EH (cell line): ENCODE measurements at places on chromosomes 3 and 15.

GRCh38 chr3:178435575-178435974, 100.7 kb upstream of the KCNMB2 start:
- no peak for DNase-seq

GRCh38 chr3:172103724-172104123, 64.3 kb downstream of the FNDC3B start:
- peak; percentile 76 for DNase-seq

DNA sequence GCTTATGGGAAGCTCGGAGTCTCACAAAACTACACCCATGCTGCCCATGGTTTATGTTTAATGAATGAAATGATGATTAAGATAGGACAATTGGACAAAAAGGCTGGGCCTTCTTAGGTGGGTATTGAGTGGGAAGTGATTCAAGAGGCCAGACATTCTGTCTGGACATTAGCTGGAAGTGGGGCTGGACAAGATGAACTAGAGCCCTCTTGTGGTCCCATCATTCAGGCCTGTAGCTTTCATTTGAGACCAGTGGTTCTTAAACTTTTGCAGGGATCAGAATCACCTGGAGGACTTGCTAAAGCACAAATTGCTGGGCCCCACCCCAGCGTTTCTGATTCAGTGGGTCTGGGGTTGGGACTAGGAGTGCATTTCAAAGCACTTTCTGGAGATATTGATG, 290.4 kb upstream of the CTDSPL start:
- peak; percentile 3 for DNase-seq

- DNase-seq = no peak
Observed at GRCh38 chr3:179955286-179955685, 81.5 kb downstream of the PEX5L start.

GRCh38 chr15:52923626-52924025, 133.5 kb upstream of the ONECUT1 start:
- DNase-seq = no peak

GRCh38 chr3:166993015-166993630, 387.0 kb downstream of the ZBBX start:
- no peak for DNase-seq

- DNase-seq = peak; percentile 73
Observed at GRCh38 chr3:187062526-187063177, 76.6 kb downstream of the RPL39L start.

DNA sequence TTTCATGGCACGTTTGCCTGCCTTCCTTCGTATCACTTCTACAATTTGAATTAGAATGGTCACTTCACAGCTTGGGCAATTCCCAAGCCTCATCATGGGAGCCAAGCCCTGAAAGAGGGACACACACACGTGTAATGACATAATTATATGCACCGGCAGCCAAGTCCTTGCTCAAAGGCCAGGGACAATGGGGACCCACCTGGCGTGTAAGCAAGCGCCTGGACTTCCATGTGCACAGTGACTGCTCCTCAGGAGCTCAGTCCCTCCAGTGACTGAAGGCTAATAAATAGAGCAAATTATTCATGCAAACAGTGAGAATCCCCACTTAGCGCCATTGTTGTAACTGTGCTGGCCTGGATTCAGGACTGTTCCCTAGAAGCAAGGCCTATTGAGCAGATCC, 115.1 kb downstream of the DNAJB8 start:
- no peak for DNase-seq

GRCh38 chr3:354432-354831, 157.9 kb downstream of the CHL1 start:
- DNase-seq = peak; percentile 7

DNA sequence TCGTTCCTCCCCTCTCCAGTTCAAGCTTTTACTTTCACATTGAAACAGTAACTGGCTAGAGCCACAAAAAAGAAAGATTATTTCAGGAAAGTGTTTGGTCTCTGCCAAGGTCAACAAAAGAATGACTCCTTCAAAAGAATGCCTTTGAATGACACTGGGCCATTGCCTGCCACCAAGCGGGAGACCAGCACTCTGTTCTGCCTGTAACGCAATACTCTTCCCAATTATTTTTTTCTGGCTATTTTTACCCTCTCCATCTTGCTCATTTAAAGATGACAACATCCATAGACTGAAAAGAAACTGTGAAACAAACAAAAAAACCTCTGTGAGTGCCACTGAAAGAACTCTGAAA, 37.3 kb downstream of the EHHADH start:
- DNase-seq = peak; percentile 43

DNA sequence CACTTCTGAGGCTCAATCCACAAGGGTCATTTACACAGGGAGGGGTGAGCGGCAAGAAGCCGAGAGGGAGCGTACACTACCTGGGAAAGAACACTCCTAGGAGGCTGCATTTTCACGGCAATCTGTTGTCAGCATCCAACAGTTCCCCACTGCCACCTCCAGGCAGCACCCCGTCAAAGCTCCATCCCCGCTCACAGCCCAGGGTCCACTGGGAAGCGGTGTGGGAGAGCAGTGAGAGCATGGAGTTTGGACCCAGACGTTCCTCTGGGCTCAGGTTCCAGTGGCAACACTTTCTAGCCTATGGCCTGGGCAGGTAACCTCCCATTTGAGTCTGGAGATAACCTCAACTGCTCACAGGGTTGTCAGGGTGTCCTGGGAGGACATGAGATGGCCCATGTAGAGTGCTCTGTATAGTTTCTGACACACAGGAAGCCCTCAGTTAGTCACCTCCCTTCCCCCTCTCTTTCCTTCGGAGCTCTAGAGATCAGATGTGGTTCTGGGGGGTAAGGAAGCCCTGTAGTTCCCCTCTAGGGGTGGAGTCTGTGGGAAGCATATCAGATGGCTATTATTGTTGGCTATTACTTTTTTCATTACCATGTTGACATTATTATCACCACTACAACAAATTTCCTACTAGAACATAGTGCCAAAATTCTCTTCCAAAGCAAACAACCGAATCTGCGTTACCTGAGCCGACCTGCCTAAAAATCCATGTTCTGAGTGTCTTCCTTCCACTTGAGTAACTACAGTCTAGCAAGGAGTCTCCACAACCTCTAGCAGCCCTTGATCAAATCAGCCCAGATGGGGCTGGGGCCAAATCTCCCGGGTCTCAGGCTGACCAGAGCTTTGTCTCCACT, 29.1 kb downstream of the RUVBL1 start:
- peak; percentile 64 for DNase-seq

- no peak for DNase-seq
Observed at GRCh38 chr3:129432671-129433070, 4.2 kb upstream of the EFCAB12 start.

DNA sequence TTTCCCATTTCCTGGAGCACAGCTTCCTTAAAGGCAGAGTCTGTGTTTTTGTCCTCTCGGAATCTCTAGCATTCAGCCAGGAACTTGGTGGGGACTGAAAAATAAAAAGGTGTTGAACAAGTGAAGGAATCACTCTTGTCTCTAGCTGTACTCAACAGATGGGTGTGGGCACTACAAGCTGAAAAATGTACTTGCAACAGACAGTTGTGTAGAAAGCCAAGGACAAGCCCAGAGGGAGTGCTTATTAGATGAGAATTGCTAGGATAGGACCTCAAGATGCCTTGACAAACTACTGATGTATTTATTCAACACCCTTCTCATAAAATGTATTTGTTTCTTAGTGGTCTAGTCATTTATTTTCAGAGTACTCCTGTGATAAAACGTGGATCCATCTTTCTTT, 95.1 kb downstream of the CHCHD6 start:
- no peak for DNase-seq

DNA sequence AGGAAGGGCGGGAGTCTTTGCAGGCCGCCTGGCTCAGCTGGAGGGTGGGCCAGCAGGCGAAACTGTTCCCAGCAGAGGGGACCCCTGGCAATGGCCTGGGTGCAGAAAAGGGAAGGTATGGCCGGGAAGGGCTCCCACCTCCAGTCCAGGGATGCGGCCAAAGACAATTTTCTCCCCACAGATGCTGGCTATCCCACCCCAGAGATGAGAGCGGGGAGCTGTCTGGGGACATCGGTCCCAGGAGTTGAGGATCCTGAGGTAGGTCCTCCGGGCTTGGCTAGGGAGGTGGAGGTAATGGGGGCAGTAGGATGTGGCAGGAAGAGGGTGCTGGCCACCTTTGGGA, 1.7 kb downstream of the SEMA3G start:
- no peak for DNase-seq

GRCh38 chr3:12730506-12731242, 28.4 kb downstream of the TMEM40 start:
- DNase-seq = peak; percentile 53

DNA sequence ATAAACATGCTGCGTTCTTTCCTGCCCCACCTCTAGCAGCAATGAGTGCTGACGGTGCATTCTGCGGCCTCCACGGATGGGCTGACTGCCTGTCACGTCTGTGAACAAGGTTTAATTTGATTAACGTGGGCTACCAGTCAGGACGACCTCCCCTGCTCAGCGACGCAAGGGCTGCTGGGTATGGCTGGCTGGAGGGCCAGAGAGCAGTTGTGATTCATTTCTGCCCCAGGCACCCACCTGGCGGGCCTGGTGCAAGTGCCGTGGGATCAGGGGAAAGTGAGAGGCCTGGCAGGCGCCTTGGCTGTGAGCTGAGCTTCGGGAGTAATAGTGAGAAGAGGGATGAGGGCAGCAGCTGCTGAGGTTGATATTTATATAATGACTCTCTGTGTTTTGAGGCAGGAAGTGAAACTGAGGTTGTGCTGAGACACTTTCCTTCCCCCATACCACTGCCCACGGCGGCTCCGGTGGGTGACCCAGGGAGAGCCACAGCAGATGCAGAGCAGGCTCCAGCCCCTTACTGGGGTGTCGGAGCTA, 190.4 kb upstream of the BCL6 start:
- no peak for DNase-seq

DNA sequence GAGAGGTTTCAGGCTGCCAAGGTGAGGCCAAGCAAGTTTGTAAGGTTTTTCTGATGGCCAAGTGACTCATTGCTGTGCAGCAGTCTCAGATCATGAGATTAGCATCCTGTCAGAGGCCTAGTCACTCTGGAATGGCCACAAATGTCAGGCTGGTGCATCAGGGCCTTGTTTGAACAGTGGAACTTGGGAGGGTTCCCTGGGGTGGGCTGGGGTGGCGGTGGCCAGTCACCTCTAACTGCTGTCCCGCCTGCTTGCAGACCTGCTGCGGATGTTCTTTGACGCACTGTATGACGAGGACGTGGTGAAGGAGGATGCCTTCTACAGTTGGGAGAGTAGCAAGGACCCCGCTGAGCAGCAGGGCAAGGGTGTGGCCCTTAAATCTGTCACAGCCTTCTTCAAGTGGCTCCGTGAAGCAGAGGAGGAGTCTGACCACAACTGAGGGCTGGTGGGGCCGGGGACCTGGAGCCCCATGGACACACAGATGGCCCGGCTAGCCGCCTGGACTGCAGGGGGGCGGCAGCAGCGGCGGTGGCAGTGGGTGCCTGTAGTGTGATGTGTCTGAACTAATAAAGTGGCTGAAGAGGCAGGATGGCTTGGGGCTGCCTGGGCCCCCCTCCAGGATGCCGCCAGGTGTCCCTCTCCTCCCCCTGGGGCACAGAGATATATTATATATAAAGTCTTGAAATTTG, 2.8 kb upstream of the FAM131A start:
- DNase-seq = peak; percentile 87

- DNase-seq = peak; percentile 96
Observed at GRCh38 chr3:172201136-172201869, 161.9 kb downstream of the FNDC3B start.

GRCh38 chr15:58159827-58160386, 21.7 kb downstream of the AQP9 start:
- no peak for DNase-seq
